ENCODE measurements at places on chromosomes 7 and 10.

GRCh38 chr10:33279811-33280602 lies 54.5 kb downstream of the NRP1 start:
- DNase-seq = no peak

- DNase-seq = no peak
Measured at GRCh38 chr10:23885853-23886252, 323.1 kb upstream of the KIAA1217 start.

- DNase-seq = no peak
Measured at GRCh38 chr7:20240080-20240926, 23.1 kb upstream of the MACC1 start.

DNA sequence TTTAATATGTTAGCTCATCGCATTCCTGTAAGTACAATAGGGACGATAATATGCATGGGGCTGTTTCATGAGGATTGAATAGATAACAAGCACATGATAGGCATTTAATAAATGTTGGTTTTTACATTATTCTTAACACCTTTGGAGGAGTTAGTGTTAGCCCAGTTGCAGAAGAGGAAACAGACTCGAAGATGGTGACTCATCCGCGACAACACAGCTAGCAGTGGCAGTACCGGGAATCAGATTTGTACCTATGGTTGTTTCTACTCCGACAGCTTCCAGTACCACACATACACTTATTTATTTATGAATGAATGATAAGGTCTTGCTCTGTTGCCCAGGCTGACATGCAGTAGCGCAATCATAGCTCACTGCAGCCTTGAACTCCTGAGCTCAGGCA lies 2.9 kb downstream of the LRMDA start:
- DNase-seq = no peak

DNA sequence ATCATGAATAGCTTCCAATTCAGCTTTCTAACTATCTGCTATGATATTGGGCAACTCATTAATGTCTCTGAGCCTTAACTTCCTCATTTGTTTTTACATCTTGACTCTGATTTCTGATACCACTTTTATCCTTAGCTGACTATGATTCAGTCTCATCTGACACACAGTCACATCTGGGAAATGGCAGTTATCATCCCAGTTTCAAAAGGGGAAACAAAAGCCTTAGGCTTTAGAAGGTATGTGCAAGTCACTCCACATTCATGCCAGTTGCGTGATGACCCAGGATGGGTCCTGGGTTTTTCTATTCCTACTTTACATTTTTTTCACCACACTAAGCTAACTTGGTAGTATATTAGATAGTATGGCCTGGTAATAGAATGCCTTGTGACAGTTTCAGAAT lies 12.7 kb downstream of the SCIN start:
- DNase-seq = no peak

DNA sequence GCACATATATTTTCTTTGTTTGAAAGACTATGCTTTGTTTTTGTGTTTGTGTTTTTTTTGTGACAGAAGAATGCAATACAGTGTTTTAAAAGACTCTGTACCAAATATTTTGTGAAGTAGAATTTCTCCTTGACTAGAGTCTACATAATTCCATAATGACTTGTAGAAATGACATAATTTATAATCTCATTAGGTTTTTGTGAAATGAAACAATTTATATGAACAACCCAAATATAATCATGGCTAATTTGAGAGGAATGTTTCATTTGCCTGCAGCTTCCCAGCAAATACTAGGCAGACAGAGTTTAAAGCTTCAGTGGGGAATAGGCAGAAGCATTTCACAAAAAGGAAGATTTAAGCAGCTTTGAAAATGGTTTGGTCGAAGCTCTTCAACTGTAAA lies 215.6 kb upstream of the LRRN3 start:
- no peak for DNase-seq

DNA sequence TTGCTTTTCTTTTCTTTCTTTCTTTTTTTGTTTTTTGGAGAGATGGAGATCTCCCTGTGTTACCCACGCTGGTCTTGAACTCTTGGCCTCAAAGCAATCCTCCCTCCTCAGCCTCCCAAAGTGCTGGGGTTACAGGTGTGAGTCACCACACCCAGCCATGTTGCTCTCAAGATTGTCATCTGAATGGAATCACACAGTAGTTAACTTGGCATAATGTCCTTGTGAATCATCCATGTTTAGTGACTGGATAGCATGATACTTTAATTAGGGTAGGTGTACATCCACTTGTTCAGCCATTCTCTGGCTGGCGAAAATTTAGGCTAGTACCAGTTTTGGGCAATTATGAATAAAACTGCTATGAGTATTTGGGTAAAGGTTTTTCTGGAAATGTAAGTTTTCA lies 15.4 kb upstream of the GRB10 start:
- DNase-seq = no peak

DNA sequence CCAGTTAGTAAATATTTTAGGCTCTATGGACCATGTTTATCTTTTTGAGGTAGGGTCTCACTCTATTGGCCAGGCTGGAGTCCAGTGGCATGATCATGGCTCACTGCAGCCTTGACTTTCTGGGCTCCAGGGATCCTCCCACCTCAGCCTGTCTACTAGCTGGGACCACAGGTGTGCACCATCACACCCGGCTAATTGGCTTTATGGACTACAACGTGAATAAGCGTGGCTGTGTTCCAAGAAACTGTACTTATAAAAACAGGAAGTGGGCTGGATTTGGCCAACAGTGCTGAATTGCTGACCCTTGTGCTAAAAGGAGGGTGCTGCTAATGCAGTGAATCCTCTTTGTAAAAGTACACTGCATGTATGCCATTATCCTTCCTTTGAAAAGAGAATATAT lies 111.7 kb upstream of the CDK13 start:
- DNase-seq = peak; percentile 16

DNA sequence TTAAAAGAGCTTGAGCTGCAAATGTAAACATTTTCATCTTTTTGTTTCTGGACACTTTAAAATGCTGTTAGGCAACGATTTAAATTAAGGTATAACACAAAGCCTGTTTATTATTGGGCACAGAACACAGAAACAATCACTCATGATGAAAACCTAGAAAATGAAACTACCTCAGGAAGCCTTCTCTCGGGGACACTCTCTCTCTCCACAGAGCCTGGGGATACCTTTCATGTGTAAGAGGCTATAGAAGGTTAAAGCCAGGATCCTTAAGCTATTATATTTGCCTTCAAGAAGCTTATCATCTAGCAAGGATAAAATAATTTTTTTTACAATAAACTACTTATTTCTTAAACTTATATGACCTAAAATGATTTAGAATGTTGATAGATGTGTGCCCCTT lies 194.1 kb downstream of the SKAP2 start:
- DNase-seq = no peak

DNA sequence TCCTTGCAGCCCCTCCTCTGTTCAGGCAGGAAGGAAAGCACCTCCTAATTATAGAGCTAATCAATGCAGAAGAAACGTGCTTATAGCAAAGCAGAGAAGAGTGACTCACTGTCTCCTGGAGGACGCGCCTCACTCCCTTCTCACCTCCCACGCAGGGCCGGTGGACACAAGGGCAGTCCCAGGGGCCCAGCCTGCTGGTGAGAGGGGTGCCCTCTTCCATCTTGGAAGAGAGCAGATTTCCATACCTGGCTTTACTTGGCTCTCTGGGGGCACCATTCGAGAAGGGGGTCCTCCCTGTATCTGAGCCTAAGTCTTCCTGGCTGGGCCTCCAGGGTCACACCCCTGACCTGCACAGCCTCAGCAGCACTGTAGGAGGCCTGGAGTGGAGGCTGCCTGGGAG lies 55.8 kb downstream of the RASGEF1A start:
- peak; percentile 20 for DNase-seq

- no peak for DNase-seq
Measured at GRCh38 chr10:132578287-132578951, 40.8 kb downstream of the INPP5A start.

GRCh38 chr7:6179620-6180343 lies 92.6 kb downstream of the CYTH3 start:
- DNase-seq = no peak

DNA sequence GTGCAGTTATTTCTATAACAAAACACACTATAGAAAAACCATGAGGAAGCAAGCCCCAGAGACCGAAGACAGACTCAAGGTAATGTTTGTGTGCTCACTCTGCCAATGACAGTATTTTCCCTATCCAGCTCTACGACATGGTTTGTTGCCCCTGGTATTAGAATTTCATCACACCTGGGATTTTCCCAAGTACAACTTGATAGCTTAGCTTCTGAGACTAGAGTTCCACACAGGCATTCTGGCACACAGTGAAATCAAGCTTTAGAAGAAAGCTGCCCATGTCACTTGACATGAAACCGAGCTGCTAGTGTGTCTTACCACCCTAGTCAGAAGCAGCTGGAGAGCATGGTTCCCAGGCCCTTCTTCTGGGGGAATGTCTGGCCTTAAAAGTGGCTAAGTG lies 44.1 kb upstream of the AKR1E2 start:
- no peak for DNase-seq

DNA sequence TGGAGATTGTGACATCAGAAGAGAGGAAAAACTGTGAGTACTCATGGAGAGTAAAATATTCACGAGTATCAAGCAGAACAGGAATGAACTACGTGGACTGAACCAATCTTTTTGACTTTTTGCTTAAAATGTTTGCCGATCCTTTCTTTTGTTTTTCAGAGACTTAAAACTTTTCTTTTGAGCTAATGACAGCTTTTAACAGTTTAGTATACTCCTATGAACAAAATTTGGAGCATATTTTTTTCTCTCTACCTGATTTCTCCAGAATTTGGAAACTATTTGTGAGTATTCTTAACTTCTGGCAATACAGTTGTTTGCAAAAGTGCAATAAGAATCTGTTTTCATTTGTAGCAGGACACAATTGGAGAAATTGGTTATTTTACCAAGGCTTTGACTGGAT lies 786.3 kb downstream of the SORCS1 start:
- no peak for DNase-seq

DNA sequence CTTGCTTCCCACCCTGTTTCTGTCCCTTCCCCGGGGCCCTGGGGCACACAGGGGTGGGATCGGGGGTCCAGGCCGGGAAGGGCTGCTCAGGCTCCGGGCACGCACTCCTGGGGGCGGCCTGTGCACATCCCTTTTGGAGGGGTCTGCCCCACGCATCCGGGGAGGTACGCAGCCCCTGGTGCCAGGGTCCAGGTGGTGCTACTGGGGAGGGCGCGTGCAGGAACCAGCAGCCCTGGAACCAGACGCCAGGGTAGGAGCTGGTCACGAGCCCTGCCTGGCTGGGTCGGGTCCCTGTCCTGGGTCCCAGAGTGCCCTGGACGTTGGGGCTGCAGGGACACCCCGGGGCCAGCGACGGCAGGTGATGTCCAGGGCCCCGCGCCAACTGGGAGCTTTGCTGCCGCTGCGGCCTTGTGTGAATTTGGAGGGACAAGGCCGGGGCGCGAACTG lies 53.4 kb downstream of the GLRX3 start:
- DNase-seq = no peak

GRCh38 chr7:158396982-158397862 lies 190.4 kb downstream of the PTPRN2 start:
- DNase-seq = no peak

All from brain microvascular endothelial cell (primary cell).